ENCODE measurements at places on chromosomes 2 and 18.

DNA sequence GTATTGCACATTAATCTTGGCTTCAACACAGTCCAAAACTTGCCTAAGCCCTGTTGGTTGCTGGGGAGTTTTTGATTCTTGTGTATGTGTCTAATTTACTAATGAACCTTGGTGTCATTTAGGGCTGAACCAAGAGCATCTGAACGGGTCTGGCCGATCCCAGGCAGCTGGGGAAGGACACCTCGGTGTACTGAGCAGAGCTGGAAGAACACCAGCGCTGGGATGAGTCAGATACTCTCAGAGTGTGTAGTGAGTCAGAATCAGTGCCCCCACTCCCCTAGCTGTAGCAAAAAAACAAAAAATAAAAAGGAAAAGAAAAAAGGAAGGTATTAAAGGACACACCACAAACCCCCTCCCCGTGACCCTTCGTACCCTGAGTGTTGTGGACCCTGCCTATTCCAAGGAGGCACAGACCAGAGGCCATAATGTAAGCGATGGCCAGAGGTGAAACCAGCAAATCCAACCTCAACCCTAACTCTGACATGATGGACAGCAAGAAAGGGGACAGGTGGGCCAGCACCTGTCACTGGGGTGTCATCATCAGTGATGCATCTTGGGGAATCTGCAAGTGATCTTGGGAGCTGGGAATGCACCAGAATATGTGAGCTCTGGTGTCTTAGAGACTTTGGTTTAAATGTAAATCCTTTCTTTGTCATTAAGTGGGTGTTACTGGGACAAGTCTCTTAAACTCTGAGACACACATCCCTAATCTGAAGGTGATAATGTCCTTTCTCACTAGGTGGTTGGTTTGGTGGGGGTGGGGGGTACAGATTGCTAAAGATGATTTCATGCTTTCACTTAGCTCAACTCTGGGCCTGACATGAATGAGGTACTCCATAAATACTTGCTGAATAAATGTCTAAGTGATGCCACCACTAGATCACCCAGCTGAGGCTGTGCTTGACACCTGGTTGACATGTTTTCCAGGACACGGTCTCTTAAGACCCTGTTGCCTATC lies 34.2 kb upstream of the NCOA1 start:
- DNase-seq: peak; percentile 72

DNA sequence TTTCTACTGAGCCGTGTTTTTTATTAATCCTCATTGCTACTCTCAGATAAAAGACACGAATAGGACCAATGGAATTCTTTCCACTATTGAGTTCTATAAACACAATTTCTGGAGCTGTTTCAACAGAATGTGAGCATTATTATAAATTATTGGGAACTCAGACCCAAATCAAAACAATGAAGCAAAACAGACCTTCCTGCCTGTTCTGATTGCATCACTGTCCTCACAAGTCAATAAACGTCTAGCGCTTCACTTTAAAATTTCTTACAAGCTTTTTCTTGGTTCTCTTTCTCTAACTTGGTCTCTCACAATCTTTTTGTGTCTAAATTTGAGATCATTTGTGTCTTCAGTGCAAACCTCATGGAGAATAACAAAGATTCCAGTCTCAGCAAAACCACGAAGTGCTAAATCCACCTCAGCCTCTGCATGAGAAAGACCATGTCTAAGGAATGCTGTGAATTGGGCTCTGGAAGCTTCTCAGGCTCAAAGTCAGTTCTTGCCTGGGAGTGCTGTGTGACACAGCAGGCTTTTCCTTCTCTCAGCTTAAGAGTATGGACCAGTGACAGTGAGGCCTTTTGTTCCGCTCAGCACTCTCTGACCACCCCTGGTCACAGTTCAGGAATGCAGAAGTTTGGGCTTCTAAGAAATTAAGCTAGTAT lies 22.8 kb downstream of the ARHGAP28 start:
- no peak for DNase-seq

DNA sequence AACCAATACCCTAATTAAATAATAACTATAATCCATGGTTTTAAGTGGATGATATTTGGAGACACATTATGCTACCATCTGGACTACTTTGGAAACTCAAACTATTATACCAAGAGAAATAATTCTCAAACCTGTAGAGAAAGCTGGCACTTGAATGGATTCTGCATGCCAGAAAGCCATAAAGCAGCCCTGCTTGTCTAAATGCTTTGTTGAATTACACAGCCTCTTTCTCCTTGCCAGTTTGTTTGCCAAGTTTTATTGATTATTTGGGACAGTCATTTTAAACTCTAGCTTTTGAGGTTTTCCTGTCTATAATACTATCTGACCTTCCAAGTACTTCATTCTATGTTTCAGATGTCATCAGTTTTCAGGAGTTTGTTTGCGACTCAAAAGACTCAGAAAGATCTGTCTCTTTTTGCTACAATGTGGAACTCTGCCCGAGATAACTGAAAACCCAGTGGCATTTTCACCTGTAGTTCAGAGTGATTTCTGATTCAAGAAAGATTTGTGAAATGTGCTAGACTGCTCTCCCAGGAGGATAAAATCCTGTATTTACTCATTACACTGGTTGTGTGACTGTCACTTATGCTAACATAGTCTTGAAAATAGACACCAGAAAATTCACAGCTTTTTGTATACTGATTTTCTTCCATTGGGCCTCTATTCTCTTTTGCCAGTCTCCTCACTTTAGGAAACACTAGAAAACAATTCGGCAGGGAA lies 29.2 kb upstream of the MBOAT2 start:
- DNase-seq: no peak

GRCh38 chr2:72982219-72982618 lies 64.9 kb downstream of the EMX1 start:
- no peak for DNase-seq

DNA sequence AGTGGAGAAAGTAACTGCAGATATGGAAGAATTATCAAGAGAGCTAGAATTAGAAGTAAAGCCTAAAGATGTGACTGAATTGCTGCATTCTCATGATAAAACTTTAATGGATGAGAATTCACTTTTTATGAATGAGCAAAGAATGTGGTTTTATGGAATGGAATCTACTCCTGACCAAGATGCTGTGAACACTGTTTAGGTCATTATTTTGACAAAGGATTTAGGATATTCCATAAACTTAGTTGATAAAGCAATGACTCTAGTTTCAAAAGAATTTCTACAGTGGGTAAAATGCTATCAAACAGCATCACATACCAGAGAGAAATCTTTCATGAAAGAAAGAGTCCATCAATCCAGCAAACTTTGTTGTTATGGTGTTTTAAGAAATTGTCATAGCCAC lies 1317.7 kb upstream of the ACVR2A start:
- peak; percentile 6 for DNase-seq

- no peak for DNase-seq
Observed at GRCh38 chr18:77035380-77036187, 97.0 kb downstream of the MBP start.

DNA sequence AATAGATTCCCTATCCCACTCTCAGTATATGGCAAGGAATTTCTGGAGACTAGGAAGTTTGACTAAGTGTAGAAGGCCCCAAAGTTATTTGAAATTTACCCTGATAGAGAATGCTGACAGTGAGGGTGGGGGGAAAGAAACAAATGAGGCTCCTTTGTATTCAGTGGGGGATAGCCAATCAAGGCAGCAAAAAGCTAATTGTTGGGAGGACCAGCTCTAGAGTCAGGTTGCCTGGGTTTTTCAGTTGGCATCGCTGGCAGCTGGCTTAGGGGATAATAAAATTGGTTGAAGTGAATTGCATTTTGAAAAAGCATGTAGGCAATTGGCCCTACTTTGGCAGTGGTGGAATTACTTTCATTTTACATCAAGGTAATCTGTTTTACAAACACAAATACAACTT lies 79.4 kb upstream of the STAM2 start:
- DNase-seq: no peak

DNA sequence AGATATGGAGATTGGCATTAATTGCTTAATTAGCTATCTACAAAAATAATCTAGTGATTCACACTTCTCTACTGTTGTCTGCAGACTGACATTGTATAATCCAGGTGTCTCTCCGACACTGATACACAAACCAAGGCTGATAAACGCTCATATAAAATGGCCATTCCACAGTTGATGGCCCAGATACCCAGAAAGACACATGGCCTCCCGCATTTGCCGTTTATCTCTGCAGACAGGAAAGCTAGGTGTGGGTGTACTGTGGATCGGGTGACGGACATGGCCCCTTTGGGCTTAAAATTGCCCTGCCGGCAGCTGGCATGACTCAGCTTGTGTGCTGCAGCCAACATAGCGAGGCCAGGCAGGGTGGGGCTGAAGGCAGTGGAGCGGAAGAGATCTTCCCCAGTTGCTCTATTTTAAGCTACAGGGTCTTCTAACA lies 18.5 kb downstream of the PMAIP1 start:
- DNase-seq: no peak

GRCh38 chr2:62036761-62037250 lies 131.3 kb downstream of the COMMD1 start:
- no peak for DNase-seq

- no peak for DNase-seq
Observed at GRCh38 chr2:237790353-237790752, 8.2 kb upstream of the RBM44 start.

GRCh38 chr18:2894131-2894840 lies 47.5 kb downstream of the EMILIN2 start:
- DNase-seq: no peak

- no peak for DNase-seq
Observed at GRCh38 chr18:66254121-66254520, 349.8 kb downstream of the CDH19 start.

DNA sequence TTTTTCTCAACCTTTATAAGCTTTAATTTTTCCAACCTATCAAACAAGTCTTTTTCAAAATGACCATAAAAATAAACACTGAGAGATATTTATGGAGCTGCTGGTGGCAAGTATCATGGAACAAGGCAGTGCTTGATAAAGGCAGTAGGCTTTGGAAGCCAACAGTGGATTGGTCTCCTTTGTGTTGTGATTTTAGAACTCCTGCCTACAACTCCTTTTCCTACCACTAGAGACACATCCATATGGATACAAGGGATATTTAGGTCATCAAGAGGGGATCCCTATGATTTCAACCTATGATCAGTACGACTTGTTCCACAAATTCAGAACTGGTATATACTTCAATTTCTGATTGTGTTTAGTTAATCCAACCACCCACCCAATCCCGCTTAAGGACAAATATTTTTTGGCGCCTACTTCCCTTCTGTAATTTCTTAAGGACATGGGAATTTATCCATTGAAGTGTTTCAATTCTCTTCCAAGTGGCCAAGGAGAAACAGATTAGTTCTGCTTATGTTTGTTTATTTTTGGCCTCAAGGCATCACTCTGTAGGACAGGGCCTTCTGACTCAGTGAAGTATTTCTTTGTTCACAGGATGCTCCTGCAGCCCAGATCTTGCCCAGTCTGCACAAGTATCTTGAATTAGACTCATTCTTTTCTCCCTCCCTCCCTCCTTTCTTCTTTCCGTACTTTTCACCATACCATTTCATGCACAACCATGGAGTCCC lies 2119.6 kb upstream of the PIK3C3 start:
- DNase-seq: no peak

DNA sequence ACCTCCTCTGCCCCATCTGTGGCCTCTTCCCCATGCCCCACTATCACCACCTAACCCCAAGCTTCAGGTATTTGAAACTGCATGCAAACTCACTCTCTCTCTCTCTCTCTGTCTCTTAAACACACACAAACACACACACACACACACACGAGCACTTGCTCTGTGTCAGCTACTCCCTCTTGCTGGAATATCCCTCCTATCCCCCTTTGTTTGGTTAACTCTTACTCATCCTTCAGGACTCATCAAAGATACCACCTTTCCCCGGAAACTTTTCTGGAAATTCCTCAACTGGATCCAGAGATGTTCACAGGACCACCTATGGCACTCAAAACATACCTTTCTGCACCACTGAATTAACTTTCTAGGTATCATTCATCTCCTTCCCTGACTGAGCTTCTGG lies 222.8 kb upstream of the TMEM200C start:
- DNase-seq: no peak

DNA sequence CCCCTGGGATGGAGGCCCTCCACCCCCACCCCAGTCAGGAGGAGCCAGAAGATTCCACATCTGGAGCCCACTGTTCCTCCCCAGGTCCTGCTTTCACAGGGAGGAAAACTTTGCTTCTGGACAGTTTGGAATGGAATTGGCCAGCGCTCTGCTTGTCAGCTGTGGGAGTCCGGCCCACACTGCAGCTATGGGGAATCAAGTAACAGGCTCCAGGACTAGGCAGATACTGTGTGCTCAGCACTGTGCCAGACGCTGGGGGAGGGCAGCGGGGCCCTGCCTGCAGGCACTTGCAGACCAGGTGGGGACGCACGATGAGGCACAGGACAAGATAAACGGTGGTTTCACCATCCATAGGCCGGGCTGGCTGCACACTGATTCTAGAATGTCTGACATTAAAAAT lies 114.0 kb downstream of the STPG4 start:
- DNase-seq: no peak

DNA sequence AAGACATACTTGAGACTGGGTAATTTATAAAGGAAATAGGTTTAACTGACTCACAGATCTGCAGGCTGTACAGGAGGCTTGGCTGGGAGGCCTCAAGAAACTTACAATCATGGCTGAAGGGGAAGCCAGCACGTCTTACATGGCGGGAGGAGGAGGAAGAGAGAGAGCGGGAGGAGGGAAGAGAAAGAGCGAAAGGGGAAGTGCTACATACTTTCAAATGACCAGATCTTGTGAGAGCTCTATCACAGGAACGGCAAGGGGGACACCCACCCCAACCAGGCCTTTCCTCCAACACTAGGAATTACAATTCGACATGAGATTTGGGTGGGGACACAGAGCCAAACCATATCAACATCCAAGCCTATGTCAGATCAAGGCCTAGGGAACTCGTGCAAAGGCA lies 24.2 kb downstream of the MYL12B start:
- DNase-seq: no peak

DNA sequence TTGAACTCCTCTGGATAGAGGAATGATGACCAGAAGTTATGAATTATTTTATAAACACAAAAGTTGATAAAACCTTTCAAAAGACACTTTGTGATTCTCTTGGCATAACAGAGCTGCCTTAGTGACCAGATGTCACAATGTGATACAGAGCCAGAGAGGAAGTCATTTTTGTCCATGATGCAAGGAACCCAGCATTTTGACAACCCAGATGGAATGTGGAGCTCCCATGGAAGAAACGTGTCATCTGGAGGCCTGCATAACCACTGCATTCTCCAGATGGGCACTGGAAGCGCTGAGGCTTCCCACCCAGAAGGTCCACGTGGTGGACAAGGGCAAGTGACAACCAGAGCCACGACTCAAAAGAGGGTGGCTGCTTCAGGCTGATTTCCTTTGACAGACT lies 30.1 kb downstream of the HRH4 start:
- no peak for DNase-seq

- no peak for DNase-seq
Observed at GRCh38 chr18:75433098-75433497, 5.6 kb upstream of the SMIM21 start.
